ENCODE measurements at places on chromosomes 11 and 22.

DNA sequence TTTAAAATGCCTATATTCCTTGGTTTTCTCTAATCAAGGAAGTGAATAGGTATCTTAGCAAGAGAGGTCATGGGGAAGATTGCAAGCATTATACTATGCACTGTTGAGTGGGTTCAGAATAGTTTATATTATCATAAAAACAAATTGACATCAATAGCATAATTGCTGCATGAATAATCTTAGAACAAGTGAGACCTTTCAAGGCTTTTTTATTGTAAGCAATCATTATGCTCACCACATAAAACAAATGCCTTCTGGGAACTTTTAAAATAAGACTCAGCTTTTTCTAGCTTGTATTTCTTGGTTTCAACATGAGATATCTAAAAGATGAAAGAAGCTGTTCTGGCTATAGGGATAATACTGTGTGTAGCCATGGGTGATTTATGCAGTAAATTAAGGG is 135.6 kb upstream of the ZC3H12C start:
- DNase-seq = no peak

DNA sequence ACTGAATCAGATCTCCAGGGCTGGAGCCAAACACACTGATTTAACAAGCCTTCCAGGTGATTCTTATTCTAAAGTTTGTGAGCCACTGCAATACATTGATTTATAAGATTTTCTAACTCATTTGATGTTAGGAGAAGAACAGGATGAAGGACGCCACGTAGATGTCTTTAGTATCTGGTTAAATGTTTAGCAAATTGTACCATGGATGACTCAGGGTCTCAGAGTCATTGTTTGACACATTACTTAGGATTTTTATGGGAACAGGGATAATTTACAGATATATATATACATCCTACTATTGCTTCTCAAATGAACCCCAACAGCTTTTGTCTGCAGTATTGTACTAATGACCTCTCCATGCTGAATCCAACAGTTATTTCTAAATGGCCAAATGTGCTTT is 143.1 kb upstream of the DDI1 start:
- no peak for DNase-seq

GRCh38 chr11:113389272-113389671 is 1.7 kb downstream of the ANKK1 start:
- DNase-seq = no peak

GRCh38 chr11:86003654-86004053 is 65.2 kb downstream of the PICALM start:
- no peak for DNase-seq

- DNase-seq = no peak
These were observed 6.9 kb downstream of the BCR start for GRCh38 chr22:23187211-23187610.

DNA sequence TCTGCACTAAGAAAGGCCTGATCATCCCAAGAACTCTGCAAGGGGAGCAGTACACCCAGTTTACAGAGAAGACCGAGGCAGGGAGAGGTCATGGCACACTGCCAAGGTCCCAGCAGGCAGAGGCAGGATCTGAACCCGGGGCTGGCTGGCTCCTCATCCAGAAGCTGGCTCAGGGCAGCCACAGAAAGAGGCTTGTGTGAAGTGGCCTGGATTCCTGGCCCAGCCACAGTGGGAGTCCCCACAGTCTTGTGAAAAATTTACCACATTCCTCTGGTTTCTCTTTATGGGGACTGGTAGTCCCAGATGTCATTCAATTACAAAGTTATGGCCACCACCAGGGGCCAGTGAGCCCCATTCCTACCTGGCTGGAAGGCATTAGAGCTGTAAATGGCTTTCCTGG is 440.5 kb downstream of the MIAT start:
- no peak for DNase-seq

DNA sequence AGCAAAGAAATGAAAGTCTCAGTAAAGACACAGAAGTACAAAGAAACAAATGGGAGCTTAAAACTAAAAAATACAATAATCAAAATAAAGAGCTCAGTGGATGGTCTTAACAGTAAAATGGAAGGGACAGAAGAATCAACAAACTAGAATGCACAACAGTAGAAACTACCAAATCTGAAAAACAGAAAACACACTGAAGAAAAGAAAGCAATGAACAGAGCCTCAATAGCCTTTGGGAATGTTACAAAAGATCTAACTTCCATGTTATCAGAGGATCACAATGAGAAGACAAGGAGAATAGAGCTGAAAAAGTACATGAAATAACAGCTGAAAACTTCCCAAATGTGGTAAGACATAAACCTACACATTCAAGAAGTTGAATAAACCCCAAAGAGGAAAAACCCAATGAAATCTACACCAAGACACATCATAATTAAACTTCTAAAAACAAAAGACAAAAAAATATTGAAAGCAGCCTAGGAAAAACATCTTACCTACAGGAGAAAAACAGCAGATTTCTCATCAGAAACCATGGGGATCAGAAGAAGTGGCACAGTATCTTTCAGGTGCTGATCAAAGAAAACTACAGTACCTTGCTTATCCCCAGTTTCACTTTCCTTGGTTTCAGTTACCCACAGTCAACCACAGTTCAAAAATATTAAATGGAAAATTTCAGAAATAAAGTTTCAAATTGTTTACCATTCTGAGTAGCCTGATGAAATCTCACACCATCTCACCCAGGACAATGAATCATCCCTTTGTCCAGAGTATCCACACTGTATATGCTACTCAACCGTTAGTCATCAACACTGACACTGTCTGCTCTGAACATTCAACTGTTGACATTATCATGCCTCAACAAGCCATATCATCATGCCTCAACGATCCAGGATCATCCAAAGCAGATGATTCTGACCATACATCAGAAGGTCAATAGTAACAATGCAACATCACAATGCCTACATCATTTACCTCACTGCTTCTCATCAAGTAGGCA is 22.2 kb downstream of the RRAS2 start:
- no peak for DNase-seq

GRCh38 chr11:121419836-121420235 is 32.3 kb upstream of the SORL1 start:
- DNase-seq = no peak

DNA sequence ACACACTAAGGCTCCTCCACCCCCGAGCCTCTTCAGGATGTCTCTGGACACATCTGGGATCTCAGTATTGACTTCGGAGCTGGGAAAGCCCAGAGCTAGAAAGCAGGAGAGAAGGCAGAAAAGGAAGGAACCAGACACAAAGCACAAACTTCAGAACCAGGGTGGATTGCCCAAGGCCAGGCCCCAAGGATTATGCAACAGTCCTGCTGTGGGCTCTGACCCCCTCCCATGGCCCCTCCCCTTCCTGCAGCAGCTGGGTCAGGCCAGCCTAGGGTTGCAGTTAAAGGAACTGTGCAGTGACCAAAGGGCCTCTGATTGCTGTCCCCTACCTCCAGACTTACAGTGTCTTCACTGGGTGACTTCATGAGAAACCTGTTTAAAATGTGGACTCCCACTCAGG is 5.3 kb downstream of the KCNE3 start:
- DNase-seq = no peak

GRCh38 chr22:19385221-19385906 is 46.2 kb downstream of the HIRA start:
- no peak for DNase-seq

- no peak for DNase-seq
These were observed 3.0 kb downstream of the RAB39A start for GRCh38 chr11:107931206-107931605.

- no peak for DNase-seq
These were observed 308.6 kb downstream of the DLG2 start for GRCh38 chr11:85318573-85318972.
